AML-193 (cell line): ENCODE measurements at places on chromosomes 12 and 14.

- DNase-seq: no peak
Measured at GRCh38 chr12:49707812-49708147, 575 bp upstream of the FMNL3 start.

DNA sequence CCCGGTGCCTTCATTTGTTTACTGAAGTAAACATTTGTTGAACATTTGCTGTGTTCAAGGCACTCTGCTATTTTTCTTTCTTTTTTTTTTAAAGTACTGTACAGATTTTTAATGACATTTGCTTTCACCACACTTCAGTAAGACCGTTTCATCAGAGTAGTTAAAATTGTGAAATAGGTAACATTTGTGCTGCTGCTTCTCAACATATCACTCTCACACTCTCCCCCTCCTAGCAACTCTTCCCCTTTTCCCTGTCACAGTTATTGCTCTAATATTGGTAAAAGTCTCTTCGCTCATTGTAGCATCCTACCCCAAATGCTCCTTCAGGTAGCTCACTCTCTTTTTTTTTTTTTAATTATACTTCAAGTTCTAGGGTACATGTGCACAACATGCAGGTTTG is 49.6 kb downstream of the SRGAP1 start:
- peak; percentile 87 for DNase-seq

- no peak for DNase-seq
Measured at GRCh38 chr12:117699118-117699517, 269.7 kb downstream of the KSR2 start.

DNA sequence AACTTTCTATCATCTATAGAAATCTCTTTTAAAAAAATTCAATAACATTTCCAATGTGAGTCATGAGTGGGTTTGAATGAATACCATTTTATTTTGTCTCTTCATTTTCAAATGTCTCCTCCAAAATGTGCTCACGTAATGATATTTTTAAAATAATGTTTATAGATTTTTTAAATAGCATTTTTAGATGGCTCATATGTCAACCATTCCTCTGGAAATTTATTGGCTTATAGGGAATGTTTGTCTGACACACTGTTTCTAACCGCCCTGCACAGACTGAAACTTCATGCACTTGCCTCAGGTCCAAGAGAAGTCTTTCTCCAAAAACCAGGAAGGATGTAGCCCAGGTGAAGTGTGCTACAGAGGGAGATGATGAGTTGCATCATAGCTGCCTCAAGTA is 88.8 kb upstream of the PLEKHG7 start:
- no peak for DNase-seq

GRCh38 chr12:69243099-69244084 is 4.0 kb downstream of the CPSF6 start:
- no peak for DNase-seq

GRCh38 chr12:87317302-87317701 is 711.9 kb downstream of the C12orf50 start:
- DNase-seq: no peak

- DNase-seq: peak; percentile 85
Measured at GRCh38 chr12:42372154-42372791, 46.3 kb downstream of the PPHLN1 start.

DNA sequence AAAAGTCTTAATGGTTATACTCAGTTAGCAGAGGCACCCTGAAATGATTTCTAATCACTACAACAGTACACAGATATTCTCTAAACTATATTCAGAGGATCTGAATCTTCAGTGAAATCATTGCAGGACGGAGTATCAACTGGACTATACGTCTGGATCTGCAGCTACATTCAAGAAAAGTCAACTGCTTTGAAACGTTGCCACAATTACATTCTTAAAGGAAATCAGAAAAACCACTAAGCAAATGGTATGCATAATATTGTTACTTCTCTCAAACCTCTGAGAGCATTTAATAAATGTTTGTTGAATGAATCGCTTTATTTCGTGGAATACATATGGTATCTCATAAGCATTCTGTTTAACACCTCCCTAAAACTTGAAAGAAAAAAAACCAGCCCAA is 67.4 kb downstream of the MED13L start:
- no peak for DNase-seq

GRCh38 chr14:85413836-85414526 is 116.0 kb upstream of the FLRT2 start:
- DNase-seq: peak; percentile 72

DNA sequence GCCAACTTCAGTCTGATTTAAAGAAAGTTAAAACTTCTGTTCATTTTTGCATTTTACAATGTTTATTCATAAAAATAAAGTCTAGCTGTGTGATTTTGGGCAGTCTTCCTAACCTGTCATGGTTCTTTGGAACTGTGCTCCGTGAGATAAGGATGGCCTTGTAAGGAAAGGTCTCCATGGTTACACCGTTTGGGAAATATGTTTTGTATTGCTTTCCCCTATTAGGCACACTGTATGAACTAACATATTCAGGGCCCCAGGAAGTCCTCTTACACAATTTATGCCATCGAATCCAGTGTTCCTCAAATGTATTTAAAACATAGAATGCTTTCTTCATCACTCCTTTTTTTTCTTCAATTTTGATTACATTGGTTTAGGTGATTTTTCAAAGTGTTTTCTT is 54.5 kb downstream of the APAF1 start:
- peak; percentile 32 for DNase-seq

DNA sequence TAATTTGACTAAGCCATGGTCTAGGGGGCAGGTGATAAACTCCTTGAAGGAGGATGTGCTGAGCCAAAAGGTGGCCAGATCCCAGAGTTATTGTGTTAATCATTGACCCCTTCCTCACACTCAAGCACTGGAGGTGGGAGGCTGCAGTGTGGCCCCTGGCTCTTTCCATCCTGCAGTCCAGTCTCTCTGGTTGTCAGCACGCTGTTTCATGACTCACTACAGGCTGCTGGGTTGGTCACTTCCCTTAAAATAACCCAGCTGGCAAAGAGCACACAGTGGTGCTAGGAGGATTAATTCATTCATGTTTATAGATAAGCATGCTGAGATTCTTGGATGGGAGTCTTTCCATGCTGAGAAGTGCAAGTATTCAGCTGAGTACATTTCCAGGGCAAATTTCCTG is 228.9 kb downstream of the ANO2 start:
- no peak for DNase-seq

- no peak for DNase-seq
Measured at GRCh38 chr14:88775532-88775931, 17.2 kb downstream of the EML5 start.
